CD8-positive, alpha-beta T cell (primary cell): ENCODE measurements at places on chromosomes 6 and 20.

DNA sequence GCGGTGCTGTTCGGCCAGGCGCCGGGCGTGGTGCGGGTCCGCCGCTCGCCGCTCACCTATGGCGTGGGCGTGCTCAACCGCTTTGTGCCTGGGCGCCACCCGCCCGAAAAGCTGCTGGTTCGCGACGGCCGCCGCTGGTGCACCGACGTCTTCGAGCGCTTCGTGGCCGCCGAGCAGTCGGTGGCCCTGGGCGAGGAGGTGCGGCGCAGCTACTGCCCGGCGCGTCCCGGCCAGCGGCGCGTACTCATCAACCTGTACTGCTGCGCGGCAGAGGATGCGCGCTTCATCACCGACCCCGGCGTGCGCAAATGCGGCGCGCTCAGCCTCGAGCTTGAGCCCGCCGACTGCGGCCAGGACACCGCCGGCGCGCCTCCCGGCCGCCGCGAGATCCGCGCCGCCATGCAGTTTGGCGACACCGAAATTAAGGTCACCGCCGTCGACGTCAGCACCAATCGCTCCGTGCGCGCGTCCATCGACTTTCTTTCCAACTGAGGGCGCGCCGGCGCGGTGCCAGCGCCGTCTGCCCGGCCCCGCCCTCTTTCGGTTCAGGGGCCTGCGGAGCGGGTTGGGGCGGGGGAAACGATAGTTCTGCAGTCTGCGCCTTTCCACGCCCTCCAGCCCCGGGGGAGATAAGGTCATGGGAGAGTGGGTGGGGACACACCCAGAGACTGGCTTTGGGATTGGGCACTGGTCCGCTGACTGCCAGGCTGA is 15.7 kb downstream of the ADISSP start:
- no peak for DNase-seq

- DNase-seq = no peak
These were observed 363.5 kb downstream of the SAMD5 start for GRCh38 chr6:147872002-147872401.

GRCh38 chr6:81547149-81547548 is 205.3 kb downstream of the TENT5A start:
- no peak for DNase-seq

- peak; percentile 14 for DNase-seq
These were observed at the start of gene KCNQ5 for GRCh38 chr6:72621291-72622093. Gene KCNQ5 (plus strand): TSS chr6:72622064.

DNA sequence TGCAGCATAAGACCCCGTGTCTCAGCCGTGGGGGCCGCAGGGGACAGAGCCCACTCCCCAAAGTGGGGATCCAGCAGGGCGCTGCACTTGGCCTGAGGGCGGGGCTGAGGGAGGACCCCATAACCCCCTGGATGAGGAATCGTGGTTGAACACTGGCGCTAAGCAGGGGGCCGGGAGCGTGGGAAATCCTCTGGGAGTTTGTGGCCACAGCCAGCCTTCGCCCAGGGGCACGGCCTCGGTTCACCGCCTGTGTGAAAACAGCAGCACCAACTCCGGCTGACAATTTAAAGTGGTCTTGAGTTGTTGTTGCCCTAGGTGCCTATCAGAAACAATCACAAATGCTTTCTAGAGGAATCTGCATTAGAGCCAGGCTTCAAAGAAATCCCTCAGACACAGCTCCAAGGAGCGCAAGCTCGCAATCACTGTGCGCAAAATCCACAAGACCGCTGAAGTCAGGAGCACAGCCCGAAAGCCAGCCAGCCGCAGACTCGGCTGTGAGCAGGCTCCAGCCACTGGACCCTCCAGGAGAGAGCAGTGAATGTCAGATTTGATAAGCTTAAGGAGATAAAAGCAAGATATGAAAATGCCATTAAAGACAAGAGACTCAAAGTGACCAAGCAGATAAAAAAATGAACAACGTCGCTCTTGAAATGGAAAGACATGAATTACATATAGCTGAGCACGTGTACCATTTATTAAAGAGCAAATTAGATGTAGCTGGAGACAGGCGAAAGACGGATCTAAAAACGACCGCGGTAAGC is 10.9 kb upstream of the RPS6KA2 start:
- DNase-seq = no peak

DNA sequence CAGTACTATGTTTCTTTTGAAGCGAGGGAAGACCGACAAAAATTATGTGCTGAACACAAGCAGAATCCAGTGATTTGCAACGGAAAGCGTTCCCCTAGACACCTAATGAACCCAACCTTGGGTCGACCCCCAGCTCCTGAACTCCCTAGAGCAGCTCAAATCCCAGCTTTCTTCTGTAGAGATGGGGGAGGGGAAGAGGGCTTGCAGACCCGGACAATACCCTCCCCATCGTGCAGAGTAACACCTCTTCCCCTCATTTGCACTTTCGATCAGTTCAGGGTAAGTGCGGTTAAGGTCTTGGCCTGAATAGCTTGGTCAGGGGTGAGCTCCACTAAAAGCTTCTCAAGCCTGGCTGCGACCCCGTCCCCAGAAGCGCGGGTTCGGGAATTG is 404 bp downstream of the CEP162 start:
- no peak for DNase-seq

DNA sequence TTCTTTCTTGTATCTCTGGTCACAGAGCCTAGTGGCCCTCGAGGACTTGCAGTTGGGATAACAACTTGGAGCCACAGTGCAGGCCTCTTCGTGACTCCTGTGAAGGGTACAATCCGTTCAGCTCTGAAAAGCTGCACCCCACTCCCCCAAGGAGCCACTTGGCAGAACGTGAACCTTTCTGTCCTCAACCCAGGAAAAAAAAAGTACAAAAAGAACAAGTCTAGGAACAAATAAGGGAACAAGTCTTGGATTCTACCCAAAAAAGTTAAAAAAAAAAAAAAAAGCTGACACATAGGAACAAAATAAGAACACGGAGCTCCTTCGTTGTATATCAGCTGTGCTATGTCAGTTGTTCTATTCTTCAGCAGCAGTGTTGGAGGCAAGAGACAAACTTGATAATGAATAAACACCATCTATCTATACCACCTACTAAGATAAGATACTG is 77.9 kb upstream of the TULP1 start:
- no peak for DNase-seq

DNA sequence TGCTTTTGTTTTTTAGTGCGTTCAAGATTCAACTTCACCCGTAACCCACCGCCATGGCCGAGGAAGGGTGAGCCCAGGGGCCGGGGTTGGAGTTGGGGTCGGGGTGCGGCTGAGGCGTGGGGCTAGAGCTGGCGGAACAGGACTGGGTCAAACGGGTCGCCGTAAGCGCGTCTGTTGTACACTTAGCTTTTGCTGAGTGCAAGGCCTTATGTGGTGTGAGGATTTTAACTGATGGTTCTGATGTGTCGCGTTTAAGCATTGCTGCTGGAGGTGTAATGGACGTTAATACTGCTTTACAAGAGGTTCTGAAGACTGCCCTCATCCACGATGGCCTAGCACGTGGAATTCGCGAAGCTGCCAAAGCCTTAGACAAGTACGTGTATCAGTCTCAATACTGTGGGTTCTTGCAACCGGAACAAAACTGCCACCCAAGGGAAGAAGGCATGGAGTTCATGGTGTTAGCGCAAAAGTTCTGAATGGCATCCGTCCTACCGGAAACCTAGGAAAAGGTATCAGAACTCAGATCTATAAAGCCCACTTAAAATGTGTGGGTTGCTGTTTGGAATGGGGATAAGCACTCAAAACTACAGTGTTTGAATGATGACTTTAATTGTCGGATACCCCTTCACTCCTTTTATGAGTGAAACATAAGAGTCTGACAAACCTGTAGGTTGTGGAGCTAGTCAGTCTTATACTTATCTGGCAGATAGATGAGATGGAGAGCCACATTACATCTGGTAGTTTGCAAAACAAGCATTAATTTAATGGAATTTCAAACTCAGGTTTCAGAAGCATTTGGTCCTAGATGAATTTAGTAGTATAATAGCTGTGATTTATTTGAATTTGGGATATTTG is 574 bp downstream of the RPS12 start:
- DNase-seq = no peak

DNA sequence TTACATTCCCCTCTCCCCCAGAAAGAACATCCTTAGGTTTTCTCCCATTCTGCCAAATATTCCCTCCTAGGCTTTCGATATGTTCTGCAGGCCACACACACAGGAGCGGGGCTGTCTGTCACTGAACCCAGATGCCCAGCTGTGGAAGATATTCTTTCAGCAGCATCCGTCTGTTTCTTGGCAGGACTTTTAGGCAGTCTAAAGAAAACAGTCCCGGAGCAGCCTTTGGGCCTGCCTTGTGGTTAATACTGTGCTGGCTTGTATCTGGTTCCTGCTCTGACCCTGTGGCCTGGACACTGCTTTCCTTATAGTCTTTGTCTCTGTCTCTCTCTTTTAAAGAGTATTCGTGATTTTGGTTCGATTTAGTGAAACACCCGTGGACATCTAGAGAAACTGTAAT is 94.6 kb upstream of the SUPT3H start:
- DNase-seq = no peak

DNA sequence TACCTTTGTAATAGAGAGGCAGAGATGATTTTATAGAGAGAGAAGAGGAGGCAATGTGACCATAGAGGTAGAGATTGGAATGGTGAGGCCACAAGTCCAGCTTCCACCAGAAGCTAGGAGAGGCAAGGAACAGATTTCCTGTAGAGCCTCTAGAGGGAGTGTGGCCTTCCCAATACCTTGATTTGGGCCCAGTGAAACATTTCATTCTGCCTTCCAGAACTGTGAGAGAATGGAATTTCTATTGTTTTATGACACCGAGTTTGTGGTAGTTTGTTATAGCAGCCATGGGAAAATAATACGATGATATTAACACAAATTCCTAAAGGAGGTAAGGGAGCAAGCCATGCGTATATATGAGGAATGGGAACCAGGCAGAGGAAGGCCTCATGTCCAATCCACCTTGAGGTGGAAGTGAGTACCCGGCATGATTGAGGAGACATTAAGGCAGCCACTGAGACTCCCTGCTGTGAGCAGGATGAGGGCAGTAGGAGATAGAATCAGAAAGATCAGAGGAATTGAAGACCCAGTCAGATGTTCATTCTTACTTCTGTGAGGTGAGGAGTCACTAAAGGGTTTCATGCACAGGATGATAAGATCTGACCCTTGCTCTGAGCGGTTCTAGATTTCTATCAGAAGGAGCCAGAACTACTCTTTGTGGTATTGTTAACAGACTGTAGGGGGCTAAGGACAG is 636.3 kb upstream of the IMPG1 start:
- no peak for DNase-seq

DNA sequence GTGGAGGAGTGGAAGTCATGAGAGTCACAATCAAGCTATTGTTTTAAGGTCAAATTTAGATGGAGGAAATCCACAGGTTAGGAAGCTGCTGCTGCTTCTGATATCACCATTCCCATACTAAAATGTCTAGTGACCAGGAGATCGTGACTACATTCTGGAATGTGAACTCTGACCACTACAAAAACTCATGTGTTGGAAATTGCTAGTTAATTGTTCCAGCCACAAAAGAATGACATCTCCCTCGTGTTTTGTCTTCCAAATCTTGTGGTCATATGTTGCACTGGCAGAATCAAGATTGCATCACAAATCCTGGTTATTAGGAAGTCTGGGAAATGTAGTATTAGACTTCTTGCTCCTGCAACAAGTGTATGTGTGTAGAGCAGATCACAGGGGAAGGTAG is 441.9 kb downstream of the CD109 start:
- no peak for DNase-seq

DNA sequence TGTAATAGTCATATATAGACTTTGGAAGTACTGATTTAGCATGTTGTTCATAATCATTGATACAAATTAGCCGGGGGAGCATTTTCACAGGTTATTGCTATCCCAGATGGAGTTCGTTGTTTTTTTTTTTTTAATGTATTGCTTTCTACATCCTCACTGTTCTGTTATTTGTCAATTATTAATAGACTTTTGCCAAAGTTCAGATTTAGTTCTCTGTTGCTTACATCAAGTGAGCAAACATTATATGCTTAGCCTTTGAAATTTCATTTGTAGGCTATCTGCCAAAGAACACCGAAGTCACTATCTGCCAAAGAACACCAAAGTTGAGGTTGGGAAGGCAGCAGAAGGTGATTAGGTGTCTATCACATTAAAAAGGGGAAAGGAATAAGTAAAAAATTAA is at the start of gene HAO1:
HAO1 (minus strand) TSS at position 118 of the 400 bp plus-strand sequence; CDS start at position 82, 36 bp downstream.
- DNase-seq = no peak

DNA sequence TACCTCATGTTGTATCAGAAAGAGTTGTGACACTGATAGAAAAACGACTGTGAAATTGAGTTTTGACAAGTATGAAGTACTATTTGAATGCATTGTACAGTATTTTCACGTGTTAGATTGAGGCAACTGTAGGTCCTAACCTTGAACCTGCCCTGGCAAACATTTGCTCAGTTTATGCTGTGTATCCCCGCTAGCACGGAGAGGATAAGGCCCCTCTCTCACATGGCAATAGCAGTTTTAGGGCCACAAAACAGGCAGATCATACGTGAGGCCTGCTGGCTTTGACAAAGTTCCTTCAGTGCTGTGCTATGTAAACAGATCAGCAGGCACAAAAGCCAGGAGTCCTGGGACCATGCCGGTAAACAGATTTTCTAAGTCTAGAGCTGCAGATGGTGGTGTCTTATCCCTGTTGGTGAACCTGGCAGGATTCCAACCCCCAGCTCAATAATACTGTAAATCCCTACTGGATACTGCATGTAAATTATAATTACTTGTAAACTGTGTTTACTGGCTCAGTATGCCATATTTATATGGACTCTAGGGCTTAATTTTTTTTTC is 23.8 kb upstream of the FAM217A start:
- no peak for DNase-seq

DNA sequence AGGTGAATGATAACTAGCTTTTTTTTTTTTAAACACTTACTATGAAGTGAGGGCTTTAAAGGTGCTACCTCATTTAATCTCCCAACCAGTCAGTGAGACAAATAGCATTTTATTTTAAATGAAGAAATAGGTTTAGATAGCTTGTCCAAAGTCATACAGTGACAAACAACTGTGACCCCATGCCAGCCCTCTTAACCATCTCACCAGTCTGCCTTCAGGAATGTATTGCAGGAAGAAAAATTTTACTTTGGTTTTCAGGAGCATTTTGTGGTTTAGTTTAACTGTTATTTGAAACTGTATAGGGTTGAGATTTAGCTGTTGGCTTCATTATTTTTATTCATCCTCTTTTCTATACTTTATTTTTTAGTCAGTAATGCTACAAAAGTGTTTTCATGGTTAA is 18.6 kb downstream of the DSE start:
- no peak for DNase-seq
